ENCODE measurements at places on chromosomes 4 and X. TPM values are rescaled to one million over a fixed set of nuclear protein-coding genes. Genes with fewer than 3 reads are reported as not detected.
A peak's percentile ranks its signal among the peaks of the same experiment; 100 is the strongest.

MED14 gene
- total RNA-seq: 4.5 TPM

- no peak for DNase-seq
Observed at GRCh38 chr4:106659371-106659770, 290.8 kb upstream of the GIMD1 start.

DNA sequence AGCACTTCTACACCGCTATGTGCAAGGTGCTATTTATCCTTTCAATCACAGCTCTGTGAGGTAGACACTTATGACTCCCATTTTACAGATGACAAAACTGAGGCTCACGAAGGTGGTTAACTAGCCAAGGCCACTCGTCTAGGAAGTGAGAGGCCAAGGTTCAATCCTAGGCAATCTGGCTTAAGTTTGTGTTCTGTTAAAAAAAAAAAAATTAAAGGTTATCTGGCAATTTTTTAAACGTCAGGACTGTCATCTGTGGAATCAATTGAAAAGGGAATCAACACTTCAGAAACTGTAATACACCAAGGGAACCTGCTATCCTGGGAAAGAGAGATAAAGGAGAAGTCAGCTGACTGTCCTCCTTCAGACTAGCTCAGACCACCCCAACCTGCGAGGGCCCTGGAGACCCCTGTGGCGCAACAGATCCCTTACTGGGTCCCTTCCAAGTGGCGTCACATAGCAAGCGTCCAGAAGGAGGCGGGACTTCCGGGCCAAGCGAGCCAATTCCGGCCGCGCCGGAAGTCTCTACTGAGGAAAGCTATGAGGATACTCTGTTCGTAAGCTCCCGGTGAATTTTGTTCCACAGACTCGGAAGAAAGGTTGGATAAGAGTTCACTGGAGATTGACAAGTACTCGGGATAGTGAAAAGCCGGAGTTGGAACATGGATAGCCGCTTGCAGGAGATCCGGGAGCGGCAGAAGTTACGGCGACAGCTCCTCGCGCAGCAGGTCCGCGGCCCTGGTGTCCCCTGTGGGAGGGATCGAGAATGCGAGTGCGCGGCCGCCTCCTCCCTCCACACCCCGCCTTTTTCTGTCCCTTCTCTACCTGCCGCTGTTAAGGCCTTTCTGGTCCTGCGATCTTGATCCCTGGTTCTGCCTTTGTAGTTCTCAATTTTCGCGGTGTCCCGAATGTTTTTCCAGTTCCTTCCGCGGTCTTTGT is at the start of gene METTL14:
METTL14 (plus strand) TSS at position 520 of the 939 bp plus-strand sequence; CDS start at position 663, 143 bp downstream.
- DNase-seq: peak; percentile 82

GRCh38 chr4:75542824-75543223 is 13.0 kb upstream of the ODAPH start:
- peak; percentile 10 for DNase-seq

DNA sequence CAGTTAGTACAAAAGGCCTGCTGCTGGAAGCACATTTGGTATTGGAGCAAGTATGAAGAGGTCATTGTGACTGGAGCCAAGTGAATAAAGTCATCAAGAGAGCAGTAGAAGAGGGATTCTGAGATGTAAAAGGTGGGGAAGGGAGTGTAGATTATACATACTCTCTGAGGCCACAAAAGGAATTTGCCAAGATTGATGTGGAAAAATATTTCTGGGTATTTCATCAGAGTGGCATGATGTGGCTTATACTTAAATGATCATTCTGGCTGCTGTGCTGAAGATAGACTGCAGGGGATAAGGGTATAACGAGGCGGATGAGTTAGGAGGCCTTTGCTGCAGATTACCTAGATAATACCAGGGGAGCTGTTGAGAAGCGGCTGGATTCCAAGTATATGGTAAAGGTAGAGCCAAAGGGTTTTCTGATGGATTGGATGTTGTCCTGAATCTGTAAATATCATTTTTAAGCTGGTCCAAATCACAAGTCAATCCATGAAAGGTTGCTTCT is 231.8 kb upstream of the AGA start:
- DNase-seq: no peak

GRCh38 chr4:169397762-169398161 is 127.0 kb upstream of the SH3RF1 start:
- DNase-seq: no peak

SMIM31 gene
- not detected for total RNA-seq

LEF1 gene
- not detected for total RNA-seq

BST1 gene
- total RNA-seq: 3.3 TPM

SPINK2 gene
- total RNA-seq: not detected

FAM236C gene
- total RNA-seq: not detected

TAF7L gene
- 5.0 TPM for total RNA-seq

DNA sequence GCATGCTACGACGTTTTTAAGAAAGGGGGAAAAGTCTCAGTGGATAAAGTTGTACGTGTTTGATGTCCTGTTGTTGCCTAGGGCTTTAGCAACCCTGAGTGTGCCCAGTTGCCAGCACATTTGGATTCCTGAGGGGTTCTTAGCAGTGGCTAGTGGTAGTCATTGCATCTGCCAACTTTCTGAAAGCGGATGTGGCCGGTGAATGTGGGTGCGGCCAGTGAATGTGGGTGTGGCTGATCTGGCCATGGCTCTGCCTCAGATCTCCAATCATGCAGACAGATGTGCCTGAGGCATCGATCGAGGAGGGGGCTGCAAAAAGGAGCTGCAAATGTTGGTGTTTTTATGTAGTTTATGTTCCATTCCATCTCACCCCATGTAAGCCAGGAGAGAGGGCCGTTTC is 41.5 kb upstream of the FAT1 start:
- DNase-seq: peak; percentile 87

APLN gene
- total RNA-seq: 7.2 TPM

DNA sequence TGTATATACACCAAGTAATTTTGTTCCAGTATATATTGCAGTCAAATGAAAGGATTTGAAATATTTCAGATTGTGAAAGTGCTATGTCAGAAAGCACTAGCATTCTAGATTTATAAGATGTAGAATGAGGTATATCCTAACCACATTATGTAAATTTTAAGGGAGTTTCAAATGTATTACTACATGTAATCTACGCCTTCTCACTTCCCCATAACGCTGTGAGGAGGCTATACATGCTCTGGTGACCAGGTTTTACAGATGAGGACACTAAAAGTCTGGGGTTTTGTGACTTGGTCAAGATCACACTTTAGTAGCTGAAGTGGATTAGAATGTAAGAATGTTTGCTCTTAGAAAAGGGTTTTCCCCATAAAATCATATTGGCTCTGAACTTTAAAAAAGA is 8.1 kb downstream of the ENPEP start:
- no peak for DNase-seq

- no peak for DNase-seq
Observed at GRCh38 chr4:141120036-141120593, 13.2 kb downstream of the RNF150 start.

DNA sequence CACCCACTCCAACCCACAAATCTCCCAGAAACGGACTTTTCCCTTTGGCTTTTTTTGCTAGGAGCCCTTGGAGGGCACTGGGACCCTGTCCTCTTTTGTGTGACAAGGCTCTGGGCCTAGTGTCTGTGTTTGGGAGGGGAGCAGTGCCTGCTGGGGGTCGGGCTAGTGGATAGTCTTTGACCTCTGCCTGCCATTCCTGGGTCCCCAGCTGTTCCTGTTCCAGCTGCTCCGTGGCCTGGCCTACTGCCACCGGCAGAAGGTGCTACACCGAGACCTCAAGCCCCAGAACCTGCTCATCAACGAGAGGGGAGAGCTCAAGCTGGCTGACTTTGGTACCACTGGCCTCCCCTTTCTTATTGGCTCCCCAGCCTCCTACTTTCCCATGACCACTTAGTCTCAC is 6.7 kb upstream of the USP11 start:
- no peak for DNase-seq

GRCh38 chr4:150021483-150021882 is 56.8 kb upstream of the DCLK2 start:
- DNase-seq: no peak

- no peak for DNase-seq
Observed at GRCh38 chr4:74962584-74962983, 29.7 kb downstream of the PARM1 start.

ACE2 gene
- not detected for total RNA-seq

GRCh38 chr4:85778632-85779131 is 303.7 kb downstream of the ARHGAP24 start:
- no peak for DNase-seq

DNA sequence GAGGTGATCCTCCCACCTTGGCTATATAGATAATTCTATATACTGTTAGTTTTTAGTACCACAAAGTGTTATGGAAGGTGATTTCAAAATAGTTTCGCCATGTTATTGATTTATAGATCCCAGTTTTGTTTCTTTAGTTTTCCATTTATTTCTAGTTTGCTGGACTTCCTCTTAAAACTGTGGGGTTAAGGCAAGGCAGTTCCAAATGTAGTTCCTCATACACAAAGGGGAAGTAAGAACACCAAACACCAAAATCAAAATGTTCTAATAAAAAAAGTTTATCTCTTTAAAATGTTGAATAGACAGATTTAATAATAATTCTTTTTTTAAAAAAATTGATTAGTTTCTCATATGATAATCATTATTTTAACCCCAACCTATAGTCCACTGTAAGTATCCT is 6.8 kb upstream of the CISD2 start:
- DNase-seq: no peak

DNA sequence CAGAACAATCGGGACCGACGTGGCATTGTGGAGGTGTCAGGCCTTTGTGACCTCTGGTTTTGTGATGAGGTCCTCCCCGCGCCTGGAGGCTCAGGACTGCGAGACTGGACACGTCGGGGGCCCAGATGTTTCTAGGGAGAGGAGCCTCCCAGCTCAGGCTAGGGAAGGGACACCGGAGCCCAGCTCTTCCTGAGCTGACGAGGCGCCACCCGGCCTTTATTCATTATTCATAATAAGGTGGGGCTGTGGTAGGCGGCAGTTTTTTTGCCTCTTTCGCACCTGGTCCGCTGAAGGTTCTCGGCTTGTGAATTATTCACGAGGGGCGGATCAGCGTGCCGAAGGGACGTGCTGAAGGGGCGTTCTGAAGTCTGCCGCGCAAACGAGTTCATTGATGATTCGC is 2.3 kb upstream of the UBA1 start:
- peak; percentile 11 for DNase-seq

USP51 gene
- 0.99 TPM for total RNA-seq

FAM47C gene
- not detected for total RNA-seq

DNA sequence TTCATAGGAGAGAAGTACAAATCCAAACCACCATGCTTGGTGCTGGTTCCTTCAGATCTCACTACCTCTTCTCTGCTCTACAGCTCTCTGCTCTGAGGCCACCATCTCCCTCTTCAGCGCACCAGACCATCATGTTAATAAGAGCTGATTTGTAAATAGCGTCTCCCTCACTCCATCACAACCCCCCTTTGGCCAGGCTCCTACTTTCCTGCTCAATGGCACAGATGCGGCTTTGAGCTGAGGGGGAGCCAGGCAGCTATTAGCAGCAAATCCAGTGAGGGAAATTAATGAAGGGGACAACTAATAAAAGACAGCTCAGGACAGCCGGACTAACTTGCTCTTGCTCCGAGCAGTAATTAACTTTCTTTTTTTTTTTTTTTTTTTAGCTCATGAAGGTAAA is 13.1 kb downstream of the NEUROG2 start:
- no peak for DNase-seq

GRCh38 chrX:136623396-136623795 is 24.6 kb upstream of the CD40LG start:
- no peak for DNase-seq

DNA sequence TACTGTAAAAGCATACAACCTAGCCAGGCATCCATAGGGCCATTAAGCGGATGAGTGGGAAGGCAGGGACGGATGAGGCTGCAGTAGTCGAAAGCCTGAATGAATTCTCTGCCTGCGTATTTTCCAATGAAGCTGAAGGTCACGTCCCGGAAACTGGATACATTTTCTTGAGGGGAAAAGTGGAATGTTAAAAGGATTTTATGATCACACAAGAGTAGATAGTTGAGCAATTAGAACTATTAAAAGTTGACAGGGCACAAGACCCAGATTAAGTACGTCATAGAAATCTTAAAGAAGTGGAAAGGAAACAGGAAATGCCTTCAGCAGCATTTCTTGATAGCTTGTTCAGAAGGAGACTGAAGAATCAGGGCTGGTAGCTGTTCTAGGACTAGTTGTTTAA is 98.3 kb upstream of the CXXC4 start:
- DNase-seq: no peak

- DNase-seq: no peak
Observed at GRCh38 chr4:75654905-75655304, 18.3 kb downstream of the G3BP2 start.

NEUROG2 gene
- total RNA-seq: not detected

Measured in MG63 (cell line).